ENCODE measurements at places on chromosomes 11 and 22. TPM values are rescaled to one million over a fixed set of nuclear protein-coding genes. Genes with fewer than 3 reads are reported as not detected.

GRCh38 chr22:38424525-38425080 is 30.4 kb downstream of the KCNJ4 start:
- H3K27me3 ChIP-seq: no peaks in the 10 kb centered on the region
- H3K4me3 ChIP-seq: no peak overlapping the region
- no peaks in the 10 kb centered on the region for H3K4me1 ChIP-seq

- peak; percentile 16 for DNase-seq
- H3K4me3 ChIP-seq: peak overlapping the region; percentile 71
- H3K27me3 ChIP-seq: no peaks in the 10 kb centered on the region
- H3K36me3 ChIP-seq: no peaks in the 10 kb centered on the region
- H3K4me1 ChIP-seq: peaks cover 44% of the 10 kb centered on the region
Measured at GRCh38 chr11:63888170-63889086, 28.5 kb downstream of the RCOR2 start.

GRM5 gene
- total RNA-seq: 1.4 TPM

GRCh38 chr11:7591107-7591894 is 77.5 kb downstream of the PPFIBP2 start:
- H3K27ac ChIP-seq: no peak overlapping the region
- DNase-seq: no peak
- H3K27me3 ChIP-seq: no peaks in the 10 kb centered on the region
- peaks cover 34% of the 10 kb centered on the region for H3K4me1 ChIP-seq
- H3K36me3 ChIP-seq: no peaks in the 10 kb centered on the region

- H3K27ac ChIP-seq: no peak overlapping the region
- H3K36me3 ChIP-seq: no peaks in the 10 kb centered on the region
- H3K27me3 ChIP-seq: no peaks in the 10 kb centered on the region
- no peak overlapping the region for H3K4me3 ChIP-seq
- no peaks in the 10 kb centered on the region for H3K4me1 ChIP-seq
Measured at GRCh38 chr11:96954587-96955242, 564.9 kb downstream of the JRKL start.

BTG4 gene
- not detected for total RNA-seq

SCGB1D2 gene
- total RNA-seq: not detected

RBFOX2 gene
- total RNA-seq: 117 TPM

OR2AG1 gene
- total RNA-seq: not detected

- no peak overlapping the region for H3K27ac ChIP-seq
- no peaks in the 10 kb centered on the region for H3K4me1 ChIP-seq
- H3K36me3 ChIP-seq: no peaks in the 10 kb centered on the region
- no peak overlapping the region for H3K4me3 ChIP-seq
Measured at GRCh38 chr11:1084561-1085439, 10.1 kb downstream of the MUC2 start.

All from thoracic aorta (tissue), 2 donors.